ENCODE measurements at places on chromosomes 2 and 18. TPM values are rescaled to one million over a fixed set of nuclear protein-coding genes. Genes with fewer than 3 reads are reported as not detected.

DNA sequence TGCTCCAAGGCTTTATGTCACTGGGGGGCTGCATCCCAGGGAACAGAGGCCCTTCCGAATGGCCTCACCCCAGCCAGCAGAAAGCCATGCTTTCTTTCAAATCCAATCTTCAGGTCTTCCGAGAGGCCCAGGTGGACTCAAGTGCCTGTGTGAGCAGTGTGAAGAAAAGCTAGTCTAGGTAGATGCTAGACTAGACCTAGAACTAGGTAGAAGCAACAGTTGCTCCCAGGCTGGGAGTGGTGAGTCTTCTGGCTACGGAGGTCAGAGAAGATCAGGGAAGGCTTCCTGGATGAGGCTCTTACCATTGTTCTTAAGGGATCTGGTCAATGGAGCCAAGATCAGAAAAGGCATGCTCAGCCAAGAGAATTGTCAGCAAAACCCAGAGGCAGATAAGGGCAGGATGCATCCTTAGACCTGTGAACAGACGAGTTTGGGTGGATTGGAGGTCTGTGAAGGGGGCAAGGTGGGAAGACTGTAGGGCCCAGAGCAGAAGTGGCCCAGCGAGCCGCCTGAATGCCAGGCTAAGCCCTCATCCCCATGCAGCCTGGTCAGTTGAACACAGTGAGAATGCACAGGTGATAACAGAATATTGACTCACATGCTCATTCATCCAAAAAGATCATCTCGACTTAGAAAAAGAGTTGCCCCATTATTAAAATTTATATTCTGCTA, 110.8 kb downstream of the SMAD7 start:
- no peak for DNase-seq
- H3K27me3 ChIP-seq: no peaks in the 10 kb centered on the region
- no peak overlapping the region for H3K27ac ChIP-seq
- no peak overlapping the region for H3K4me3 ChIP-seq
- no peaks in the 10 kb centered on the region for H3K36me3 ChIP-seq
- H3K4me1 ChIP-seq: peaks cover 26% of the 10 kb centered on the region

GRCh38 chr2:110873056-110873502, 140.7 kb downstream of the ACOXL start:
- H3K36me3 ChIP-seq: no peaks in the 10 kb centered on the region
- no peak overlapping the region for H3K4me3 ChIP-seq
- no peak overlapping the region for H3K27ac ChIP-seq
- no peak for DNase-seq
- H3K4me1 ChIP-seq: peaks cover 13% of the 10 kb centered on the region

DNA sequence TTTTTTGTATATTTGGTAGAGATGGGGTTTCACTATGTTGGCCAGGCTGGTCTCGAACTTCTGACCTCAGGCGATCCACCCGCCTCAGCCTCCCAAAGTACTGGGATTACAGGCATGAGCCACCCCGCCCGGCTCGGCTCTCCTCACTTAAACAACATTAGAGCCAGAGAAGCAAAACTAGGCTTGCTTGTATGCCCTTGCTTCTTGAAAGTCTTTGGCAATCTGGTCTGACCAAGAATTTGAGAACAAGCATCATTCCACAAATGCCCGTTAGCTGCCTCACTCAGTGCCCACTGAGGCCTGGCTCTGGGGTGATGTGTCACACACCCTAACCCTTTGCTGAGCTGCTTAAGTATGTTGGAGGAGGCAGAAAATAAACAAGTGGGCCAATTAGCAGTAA, 33.5 kb downstream of the SOWAHC start:
- peaks cover 20% of the 10 kb centered on the region for H3K4me1 ChIP-seq
- H3K27ac ChIP-seq: no peak overlapping the region
- H3K27me3 ChIP-seq: no peaks in the 10 kb centered on the region
- no peak overlapping the region for H3K4me3 ChIP-seq
- no peak for DNase-seq
- no peaks in the 10 kb centered on the region for H3K36me3 ChIP-seq

DNA sequence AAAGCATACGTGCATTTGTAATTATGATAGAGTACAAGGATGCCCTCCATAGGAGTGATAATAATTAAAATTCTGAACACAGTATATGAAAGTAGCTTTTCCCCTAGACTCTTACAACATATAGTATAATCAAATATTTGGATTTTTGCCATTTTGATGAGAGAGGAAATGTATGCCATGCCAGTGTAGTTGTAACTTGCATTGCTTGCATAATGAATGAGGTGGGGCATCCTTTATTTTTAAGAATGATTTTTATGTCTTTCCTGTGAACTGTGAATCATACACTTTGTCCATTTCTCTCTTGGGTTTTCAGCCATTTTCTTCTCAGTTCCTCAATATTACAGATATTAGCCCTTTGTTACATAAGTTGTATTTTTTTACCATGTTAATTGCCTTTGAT, 197.5 kb downstream of the SCG2 start:
- H3K4me1 ChIP-seq: no peaks in the 10 kb centered on the region
- H3K36me3 ChIP-seq: no peaks in the 10 kb centered on the region
- DNase-seq: no peak
- H3K27ac ChIP-seq: no peak overlapping the region
- H3K27me3 ChIP-seq: peaks cover 4% of the 10 kb centered on the region

- no peak overlapping the region for H3K4me3 ChIP-seq
- no peaks in the 10 kb centered on the region for H3K36me3 ChIP-seq
- no peak overlapping the region for H3K27ac ChIP-seq
- H3K4me1 ChIP-seq: peaks cover 15% of the 10 kb centered on the region
- no peak for DNase-seq
Measured at GRCh38 chr2:60465736-60466135, 87.7 kb downstream of the BCL11A start.

GRCh38 chr2:10446631-10447030, 1.5 kb downstream of the ODC1 start:
- DNase-seq: no peak
- H3K4me3 ChIP-seq: peak overlapping the region; percentile 67
- peaks cover 15% of the 10 kb centered on the region for H3K27me3 ChIP-seq
- peaks cover 21% of the 10 kb centered on the region for H3K4me1 ChIP-seq
- no peak overlapping the region for H3K27ac ChIP-seq
- peaks cover 23% of the 10 kb centered on the region for H3K36me3 ChIP-seq

GRCh38 chr2:30694286-30695055, 112.8 kb downstream of the CAPN13 start:
- H3K27me3 ChIP-seq: no peaks in the 10 kb centered on the region
- no peaks in the 10 kb centered on the region for H3K4me1 ChIP-seq
- H3K36me3 ChIP-seq: no peaks in the 10 kb centered on the region
- H3K27ac ChIP-seq: no peak overlapping the region
- no peak overlapping the region for H3K4me3 ChIP-seq

AFTPH gene
- 26.3 TPM for total RNA-seq

Measured in neural progenitor cell (in vitro differentiated cells).